ENCODE measurements at places on chromosomes 7 and 10.

- DNase-seq, result no peak
Measured at GRCh38 chr7:1534330-1535099, 4.0 kb downstream of the MAFK start.

GRCh38 chr10:119306514-119306951 lies 99.2 kb downstream of the GRK5 start:
- peak; percentile 91 for DNase-seq

DNA sequence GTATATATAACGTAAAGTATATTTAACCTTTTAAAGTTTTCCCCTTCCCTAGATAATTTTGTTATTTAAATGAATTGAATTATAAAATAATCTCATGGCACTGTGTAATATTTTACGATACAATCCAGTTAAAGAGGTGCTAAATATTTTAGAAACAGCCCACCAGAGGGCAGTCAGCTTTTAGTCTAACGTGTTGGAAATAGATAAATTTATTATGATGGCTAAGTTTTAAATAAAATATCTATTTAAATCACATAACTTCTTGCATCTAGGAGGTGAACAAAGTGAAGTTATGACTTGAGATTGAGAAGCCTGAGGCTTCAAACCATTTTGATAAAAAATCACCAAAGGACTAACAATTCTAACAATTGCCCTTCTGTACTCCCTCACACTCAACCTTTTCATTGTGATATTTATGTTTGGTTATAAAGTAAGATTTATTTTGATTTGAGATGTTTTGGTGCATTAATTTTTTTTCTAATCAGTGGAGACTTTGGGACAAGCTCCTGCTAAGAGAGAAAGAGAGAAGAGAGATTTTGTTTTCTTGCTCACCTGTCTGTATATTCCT lies 171.5 kb upstream of the SP4 start:
- peak; percentile 68 for DNase-seq

DNA sequence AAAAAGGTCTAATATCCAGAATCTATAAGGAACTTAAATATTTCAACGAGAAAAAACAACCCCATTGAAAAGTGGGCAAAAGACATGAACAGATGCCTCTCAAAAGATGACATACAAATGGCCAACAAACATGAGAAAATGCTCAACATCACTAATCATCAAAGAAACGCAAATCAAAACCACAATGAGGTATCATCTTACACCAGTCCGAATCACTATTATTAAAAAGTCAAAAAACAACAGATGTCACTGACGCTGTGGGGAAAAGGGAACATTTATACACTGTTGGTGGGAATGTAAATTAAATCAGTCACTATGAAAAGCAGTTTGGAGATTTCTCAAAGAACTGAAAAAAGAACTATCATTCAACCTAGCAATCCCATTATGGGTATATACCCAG lies 6.0 kb downstream of the VWDE start:
- DNase-seq, result no peak

- peak; percentile 81 for DNase-seq
Measured at GRCh38 chr10:101817337-101818118, 716 bp downstream of the OGA start.

DNA sequence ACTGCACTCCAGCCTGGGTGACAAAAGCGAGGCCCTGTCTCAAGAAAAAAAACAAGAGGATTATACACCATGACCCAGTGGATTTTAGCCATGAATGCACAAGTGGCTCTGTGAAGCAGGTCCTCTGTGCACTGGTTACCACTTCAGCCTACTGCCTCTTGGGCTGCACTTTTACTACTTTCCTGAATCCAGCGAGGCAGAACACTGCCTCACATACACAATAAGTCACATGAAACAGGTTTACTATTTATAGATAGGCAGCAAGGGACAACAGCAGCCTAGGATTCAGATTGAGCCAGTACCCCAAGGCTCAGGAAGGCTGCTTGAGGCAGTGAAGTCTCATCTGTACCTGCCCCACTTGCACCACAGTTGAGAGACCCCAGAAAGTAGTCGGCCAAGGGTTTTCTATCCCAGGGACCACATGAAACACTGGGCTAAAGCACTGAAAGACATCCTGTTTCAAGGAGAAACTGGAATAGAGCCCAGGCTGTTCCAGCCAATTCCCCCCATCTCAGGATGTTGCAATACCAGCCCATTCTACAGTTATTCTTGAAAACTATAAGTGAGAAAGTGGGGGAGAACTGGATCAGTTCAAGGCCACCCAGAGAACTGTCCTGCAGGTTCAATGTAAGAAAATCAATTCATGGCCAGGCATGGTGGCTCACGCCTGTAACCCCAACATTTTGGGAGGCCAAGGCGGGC lies 10.3 kb upstream of the OGDH start:
- no peak for DNase-seq

DNA sequence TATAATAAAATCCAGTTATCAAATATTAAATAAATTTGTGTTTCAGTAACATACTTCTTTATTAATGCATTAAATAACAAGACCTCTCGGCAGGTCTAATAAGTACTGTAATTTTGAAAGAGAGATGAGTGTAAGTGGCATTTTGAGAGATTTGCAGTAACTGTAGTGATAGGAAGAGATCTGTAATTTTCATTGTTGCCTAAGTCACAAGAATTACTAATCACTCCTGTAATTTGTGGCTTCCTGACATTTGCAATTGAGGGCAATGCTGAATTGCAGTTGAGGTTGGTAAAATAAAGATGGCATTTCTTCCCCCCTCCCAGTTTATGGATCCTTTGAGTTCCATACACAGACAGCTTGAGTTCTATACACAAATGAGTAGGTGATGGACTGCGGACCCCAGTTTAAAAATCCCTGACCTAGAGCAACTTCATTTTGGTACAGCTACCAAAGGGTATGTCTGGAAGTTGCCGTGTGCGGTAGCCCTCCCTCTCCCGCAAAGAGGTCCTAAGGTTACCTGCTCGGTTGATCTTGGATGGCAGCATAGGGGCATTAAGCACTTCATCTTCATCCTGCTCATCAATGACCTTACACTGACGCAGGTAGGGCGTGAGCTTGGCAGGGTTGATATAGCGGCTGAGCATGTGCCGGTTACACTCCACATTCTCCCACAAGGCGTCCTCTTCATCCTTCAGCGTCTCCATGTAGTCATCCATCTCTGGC lies 96.4 kb downstream of the CARD11 start:
- DNase-seq, result no peak

DNA sequence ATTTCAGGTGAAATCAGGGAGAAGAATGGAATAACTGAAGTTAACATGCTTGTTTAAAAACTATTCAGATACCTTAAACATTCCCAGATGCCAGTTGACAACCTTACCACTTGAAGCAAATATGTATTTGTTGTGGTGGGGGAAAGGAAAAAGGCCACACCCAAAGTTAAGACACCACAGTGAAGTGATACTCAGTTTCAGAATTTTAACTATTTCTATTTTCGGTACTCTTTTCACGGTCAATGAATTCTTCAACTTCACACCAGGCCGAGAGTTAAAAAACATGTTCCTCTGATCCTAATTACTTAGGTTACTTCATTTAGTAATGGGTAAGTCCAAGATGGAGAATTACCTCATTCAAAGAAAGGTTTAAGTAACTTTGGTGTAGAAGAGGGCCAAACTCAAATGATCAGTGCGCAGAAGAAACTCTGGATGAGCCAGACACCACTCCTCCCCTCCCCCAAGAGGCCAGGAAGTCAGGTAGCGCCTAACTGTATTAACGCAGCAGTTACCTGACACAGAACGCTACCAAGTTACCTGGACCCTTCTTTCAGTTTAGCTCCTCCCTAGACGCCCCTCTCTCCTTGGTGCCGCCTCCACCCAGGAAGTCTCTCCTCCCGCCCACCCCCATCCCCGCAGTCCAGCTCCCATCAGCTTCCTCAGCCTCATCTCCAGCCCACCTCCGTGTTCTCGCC lies 700 bp downstream of the MTPN start:
- peak; percentile 68 for DNase-seq

DNA sequence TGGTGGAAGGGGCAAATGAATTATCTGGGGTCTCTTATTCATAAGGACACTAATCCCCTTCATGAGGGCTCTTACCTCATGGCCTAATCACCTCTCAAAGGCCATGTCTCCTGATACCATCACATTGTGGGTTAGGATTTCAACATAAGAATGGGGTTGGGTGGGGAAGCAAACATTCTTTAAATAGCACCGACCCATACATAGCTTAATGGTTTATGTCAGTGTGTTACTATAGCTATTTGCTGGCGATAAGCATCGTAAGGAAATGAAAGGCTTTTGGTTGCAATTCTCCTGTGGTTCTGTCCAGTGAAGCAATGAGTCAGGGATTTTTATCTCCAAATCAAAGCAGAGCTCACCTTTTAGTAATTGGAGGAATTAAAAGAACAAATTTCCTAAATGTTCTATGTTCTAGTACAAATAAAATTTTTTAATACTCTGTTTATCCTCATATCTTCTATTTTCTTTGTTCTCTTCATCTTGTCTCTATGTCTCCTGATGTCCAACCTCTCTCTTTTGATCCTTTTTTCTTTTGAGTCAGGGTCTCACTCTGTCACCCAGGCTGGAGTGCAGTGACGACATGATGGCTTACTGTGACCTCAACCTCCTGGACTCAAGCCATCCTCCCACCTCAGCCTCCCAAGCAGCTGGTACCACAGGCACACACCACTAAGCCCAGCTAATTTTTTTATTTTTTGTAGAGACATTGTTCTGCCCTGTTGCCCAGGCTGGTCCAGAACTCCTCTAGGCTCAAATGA lies 57.0 kb upstream of the GLCCI1 start:
- DNase-seq, result no peak

DNA sequence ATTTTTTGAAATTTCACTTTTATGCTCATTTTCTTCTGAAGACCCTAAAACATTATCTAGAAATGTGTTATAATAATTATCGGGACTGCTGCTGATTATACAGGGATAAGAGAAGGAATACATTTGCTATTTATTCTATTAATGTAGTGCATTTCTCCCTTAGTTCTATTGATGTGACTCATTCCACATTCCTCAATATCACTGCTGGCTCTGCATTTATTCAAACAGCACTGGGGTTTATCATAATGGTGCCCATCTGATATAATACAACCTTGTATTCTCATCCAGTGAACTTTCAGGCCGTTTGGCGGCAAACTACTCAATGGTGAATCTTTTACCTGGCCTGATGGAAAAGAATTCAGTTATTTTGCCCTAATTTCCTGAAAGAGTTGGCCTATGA lies 7.8 kb downstream of the KCND2 start:
- DNase-seq, result no peak

DNA sequence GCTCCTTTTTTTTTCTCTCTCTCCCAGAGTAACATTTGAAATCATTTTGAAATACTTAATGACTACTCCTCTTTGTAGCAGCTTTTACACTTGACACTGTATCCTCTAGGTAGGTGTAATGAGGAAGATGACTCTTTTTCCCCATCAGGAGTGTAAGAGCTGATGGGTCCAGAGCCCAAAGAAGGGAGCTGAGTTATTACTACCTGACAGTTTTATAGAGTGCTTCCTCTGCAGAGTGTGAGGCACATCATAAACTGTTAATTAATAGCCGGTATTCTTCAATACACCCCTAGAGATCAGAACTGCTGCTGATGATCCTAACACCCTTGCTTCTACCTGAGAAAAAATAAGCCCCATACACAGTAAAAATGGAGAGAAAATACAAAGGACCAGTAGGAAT lies 279.8 kb upstream of the SEMA3A start:
- DNase-seq, result no peak

DNA sequence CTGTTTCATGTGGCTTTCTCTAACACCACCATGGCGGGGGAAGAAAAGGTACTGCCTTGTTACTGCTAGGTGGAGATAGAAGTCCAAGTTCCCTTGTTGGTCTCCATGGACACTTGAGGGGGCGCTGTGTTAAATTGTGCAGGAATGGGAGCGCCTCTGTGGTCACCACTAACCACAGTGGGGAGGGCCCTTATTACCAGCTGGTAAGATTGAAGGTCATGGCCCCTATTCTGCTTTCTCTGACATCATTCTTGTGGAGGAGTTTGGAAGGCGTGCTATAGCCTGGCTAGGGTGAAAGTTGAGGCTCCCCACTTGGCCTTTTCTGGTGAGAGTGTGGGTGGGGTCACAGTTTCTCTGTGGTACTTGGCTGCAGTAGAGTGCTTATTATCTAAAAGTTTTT lies 14.9 kb upstream of the MXI1 start:
- peak; percentile 57 for DNase-seq

- DNase-seq, result peak; percentile 41
Measured at GRCh38 chr10:103605359-103606096, 112.0 kb downstream of the NEURL1 start.

DNA sequence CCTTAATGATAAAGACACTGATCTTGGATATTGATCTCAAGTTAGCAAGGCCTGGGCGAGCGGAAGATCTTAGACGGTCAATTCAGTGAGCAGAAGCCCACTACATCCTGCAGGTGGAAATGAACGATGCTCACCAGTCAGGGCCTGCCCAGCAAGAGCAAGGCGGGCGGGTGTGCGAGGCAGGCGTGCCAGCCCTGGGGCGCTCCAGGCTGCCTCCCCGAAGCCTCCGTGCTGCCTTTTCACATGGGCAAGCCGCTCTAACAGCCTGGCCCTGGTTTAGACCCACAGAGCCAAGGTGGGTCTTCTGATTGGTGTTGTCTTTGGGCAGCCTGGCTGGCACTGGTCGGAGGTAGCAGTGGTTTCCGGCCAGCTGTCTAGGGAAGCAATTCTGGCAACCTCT lies 475.1 kb upstream of the FOXK1 start:
- DNase-seq, result no peak

DNA sequence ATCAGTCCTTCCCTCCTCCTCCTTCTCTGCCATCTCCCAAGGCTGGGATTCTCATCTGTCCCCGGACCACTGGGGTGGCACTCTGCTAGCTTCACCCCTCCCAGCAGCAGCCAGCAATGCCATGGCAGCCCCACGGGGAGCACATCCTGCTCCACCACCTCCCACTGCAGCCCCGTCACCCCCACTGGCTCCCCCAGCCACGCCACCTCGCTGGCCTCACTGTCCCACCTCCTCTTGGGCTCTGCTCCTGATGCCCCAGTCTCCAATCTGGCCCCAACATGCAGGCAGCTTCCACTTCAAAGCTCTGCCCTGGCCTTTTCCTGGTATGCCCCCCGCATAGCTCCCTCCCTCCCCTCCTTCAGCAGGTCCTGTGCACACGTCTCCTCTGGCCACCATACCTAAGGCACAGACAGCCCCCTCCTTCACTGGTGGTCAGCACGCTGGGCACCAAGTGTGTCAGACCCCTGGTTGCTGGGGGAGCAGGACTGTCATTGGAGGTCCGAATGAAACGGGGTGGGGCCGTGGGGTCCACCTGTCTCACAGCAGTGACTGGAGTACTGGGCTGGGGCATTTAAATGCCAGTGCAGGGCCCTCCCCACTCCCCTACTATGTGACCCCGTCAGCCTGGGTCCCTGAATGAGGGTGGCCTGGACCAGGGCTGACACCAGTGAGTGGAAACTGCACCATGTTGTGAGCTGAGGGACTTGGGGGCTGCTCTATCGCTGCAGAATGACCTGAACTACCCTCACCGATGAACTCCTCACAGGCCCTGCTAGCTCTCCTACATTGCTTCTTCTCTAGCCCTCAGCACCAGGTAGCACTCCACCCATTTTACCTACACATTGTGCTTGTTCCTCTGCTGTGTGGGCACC lies 38.7 kb downstream of the RASGEF1A start:
- no peak for DNase-seq

DNA sequence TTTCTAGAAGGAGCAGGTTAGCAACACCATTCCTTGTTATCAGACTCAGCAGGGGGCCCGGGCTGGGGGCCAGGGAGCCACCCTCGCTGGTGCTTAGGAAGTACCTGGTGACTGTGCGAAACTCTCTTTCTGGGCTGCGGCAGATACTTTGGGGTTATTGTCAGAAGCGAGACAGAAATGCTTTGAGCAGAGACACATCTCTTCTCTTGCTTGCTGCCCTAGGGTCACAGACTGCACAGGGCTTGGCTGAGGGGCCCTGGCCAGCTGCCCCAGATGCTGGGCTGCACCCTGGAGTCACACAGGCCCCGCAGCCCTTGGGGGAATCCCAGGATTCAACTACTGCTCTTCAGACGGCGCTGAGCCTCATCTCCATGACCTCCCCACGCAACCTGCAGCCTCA lies 91.9 kb downstream of the WDFY4 start:
- DNase-seq, result no peak

Measured in GM12865 (cell line).